ENCODE measurements at places on chromosomes 12 and 14. TPM values are rescaled to one million over a fixed set of nuclear protein-coding genes. Genes with fewer than 3 reads are reported as not detected.

DNA sequence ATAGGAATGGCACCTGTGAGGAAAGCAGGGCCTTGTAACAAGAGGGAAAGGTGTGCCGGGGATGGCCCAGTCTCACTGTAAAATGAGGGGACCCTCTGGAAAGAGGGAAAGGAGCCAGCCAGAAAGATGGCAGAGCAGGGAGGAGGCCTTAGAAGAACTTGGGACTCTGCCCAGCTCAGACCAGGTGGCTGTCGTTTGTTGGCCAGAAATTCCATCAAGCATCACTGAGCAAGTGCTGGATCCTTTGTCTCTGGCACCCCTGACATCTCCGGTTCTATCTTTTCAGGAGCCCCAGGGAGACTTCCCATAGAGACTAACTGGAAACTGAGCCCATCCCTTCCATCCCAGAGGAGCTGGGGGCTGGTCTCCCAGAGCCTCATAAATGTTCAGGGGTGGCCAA is 43.3 kb downstream of the DEGS2 start:
- H3K4me3 ChIP-seq: no peak overlapping the region
- no peaks in the 10 kb centered on the region for H3K27me3 ChIP-seq
- no peaks in the 10 kb centered on the region for H3K36me3 ChIP-seq
- no peak for DNase-seq
- peaks cover 9% of the 10 kb centered on the region for H3K4me1 ChIP-seq
- H3K27ac ChIP-seq: no peak overlapping the region

- H3K27ac ChIP-seq: no peak overlapping the region
- no peaks in the 10 kb centered on the region for H3K4me1 ChIP-seq
- H3K36me3 ChIP-seq: no peaks in the 10 kb centered on the region
These were observed 224.6 kb upstream of the CRY1 start for GRCh38 chr12:107317751-107318555.

GRCh38 chr14:54453252-54453651 is 12.1 kb upstream of the CNIH1 start:
- H3K27me3 ChIP-seq: no peaks in the 10 kb centered on the region
- H3K4me3 ChIP-seq: no peak overlapping the region
- no peak for DNase-seq
- H3K36me3 ChIP-seq: no peaks in the 10 kb centered on the region
- no peak overlapping the region for H3K27ac ChIP-seq
- no peaks in the 10 kb centered on the region for H3K4me1 ChIP-seq

DNA sequence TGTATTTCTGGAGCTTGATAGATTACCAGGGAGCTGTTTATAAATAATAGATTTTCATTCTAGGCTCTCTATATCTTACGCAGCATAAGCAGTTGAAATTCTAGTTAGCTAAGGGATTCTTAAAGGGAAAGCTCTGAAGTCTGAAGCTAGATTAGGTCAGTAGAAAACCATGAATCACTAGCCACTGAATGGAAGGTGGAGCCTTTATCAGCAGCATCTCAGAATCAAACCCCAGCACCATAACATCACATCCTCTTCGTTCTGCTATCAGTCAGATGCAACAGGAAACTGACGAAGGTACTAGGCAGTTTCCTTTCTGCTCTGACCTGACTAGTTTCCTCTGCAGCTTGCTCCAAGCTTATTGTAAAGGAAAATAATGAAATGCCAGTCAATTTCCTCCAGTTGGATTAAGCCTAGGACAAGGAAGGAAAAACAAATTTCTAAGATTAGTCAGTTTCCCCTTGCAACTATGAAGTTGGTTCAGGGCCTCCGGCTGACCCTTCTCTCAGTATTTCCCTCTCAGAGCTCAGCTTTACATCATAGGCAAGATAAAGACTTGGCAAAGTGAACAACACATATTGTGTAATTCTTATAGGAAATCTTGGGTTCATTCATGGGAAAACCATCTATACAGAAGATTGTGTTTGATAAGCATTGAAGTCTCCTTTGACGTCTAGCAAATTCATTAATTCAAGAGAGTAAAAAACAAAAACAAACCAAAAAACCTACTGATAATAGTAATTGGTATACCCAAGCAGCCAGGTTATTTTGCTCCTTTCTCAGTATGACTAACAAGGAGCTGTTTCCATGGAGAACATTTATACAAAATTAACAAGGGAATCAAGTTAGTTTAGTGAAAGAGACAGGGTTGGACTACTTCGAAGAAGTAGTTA is 43.4 kb upstream of the CFAP54 start:
- no peaks in the 10 kb centered on the region for H3K27me3 ChIP-seq
- peak overlapping the region; percentile 68 for H3K27ac ChIP-seq
- DNase-seq: peak; percentile 99

- DNase-seq: peak; percentile 89
- peak overlapping the region; percentile 25 for H3K4me3 ChIP-seq
- H3K36me3 ChIP-seq: no peaks in the 10 kb centered on the region
- peaks cover 5% of the 10 kb centered on the region for H3K4me1 ChIP-seq
These were observed 56.4 kb upstream of the ATP2A2 start for GRCh38 chr12:110224379-110225304.

Gene INHBE
- total RNA-seq: 0.90 TPM

- peaks cover 4% of the 10 kb centered on the region for H3K4me1 ChIP-seq
- H3K27me3 ChIP-seq: no peaks in the 10 kb centered on the region
- no peak overlapping the region for H3K27ac ChIP-seq
These were observed 83.0 kb downstream of the SLC25A21 start for GRCh38 chr14:37089410-37089809.

Gene C3AR1
- 0.28 TPM for total RNA-seq

DNA sequence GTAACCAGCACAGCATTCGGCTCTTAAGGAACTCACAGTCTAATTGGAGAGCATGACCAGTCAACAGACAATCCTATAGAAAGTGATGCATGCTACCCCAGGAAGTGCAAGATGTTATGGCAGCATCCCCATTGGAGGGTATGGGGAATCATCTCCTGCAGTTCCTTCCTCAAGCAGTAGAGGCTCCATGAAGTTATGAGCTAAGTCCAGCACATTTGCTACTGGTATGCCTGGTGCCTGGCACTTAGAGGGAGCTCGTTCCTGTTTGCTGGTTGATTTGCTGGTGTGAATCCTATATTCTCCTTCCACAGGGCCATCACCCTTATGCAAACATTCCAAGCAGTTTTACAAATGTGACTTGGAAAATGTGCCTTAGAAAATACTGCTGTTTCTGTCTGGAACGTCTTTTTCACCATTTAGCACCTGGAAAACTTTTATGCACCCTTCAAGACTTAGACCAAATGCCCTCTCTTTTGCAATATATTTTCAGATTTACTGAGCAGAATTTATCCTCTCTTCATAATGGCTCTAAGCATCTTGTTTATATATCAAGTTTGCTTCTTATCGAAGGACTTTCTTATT is 136.1 kb upstream of the WSCD2 start:
- peak; percentile 18 for DNase-seq
- no peak overlapping the region for H3K27ac ChIP-seq
- no peaks in the 10 kb centered on the region for H3K27me3 ChIP-seq
- no peak overlapping the region for H3K4me3 ChIP-seq
- H3K36me3 ChIP-seq: no peaks in the 10 kb centered on the region

- H3K4me1 ChIP-seq: peaks cover 2% of the 10 kb centered on the region
- H3K36me3 ChIP-seq: no peaks in the 10 kb centered on the region
- no peak overlapping the region for H3K4me3 ChIP-seq
- DNase-seq: no peak
- no peaks in the 10 kb centered on the region for H3K27me3 ChIP-seq
- H3K27ac ChIP-seq: peak overlapping the region; percentile 98
These were observed 60.9 kb downstream of the MYF5 start for GRCh38 chr12:80777587-80777986.

Gene PCED1B
- 0.28 TPM for total RNA-seq

DNA sequence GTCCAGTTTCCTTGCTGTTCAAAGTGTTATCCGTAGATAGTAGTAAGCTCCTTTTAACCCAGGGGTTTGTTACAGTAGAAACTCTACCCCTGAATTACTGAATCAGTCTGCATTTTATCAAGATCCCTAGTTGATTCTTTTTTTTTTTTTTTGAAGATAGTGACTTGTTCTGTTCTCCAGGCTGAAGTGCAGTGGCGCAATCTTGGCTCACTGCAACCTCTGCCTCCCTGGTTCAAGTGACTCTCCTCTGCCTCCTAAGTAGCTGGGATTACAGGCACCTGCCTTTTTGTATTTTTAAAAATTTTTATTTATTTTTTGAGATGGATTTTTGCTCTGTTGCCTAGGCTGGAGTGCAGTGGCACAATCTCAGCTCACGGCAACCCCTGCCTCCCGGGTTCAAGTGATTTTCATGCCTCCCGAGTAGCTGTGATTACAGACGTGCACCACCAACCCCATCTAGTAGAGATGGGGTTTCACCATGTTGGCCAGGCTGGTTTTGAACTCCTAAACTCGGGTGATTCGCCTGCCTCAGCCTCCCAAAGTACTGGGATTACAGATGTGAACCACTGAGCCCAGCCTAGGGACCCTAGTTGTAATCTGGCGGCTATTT is 10.5 kb downstream of the LARP4 start:
- no peak overlapping the region for H3K27ac ChIP-seq
- no peaks in the 10 kb centered on the region for H3K27me3 ChIP-seq
- H3K36me3 ChIP-seq: peaks cover under 1% of the 10 kb centered on the region
- H3K4me3 ChIP-seq: no peak overlapping the region
- DNase-seq: peak; percentile 24

Measured in IMR-90 (cell line).